ENCODE measurements at places on chromosomes 5 and 9. TPM values are rescaled to one million over a fixed set of nuclear protein-coding genes. Genes with fewer than 3 reads are reported as not detected.

DNA sequence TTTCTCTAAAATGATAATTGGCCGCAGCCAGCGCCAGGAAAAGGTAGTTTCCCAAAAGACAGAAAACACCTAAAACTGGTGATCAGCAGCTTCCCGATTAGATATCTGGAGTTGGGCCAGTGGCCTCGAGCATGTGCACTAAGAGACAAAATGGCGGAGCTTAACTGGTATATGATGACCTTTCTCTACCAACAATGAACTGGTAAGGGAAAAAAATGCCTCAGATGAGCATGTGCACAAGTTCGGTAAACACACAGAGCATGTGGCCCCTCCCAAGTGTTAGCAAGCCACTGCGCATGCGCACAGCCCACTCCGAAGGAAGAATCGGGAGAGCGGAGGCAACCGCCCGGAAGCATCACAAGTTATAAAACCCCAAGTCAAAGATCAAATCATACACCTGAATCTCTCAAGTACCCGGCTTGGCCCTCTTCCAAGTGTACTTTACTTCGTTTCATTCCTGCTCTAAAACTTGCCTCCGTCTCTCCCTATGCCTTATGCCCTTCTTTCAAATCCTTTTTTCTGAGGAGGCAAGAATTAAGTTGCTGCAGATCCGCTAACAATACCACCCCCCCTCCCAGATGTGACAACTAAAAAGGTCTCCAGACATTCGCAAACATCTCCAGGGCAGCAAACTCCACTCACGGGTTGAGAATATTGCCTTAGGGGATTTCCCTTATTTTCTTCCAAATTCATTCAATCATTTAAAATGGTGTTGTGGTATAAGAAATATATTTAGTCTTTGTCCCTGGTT is 15.0 kb upstream of the PTBP3 start:
- DNase-seq = peak; percentile 66

- DNase-seq = no peak
Measured at GRCh38 chr5:1708592-1709141, 91.0 kb downstream of the MRPL36 start.

GRCh38 chr9:13446938-13447842 is 167.7 kb upstream of the MPDZ start:
- DNase-seq = no peak

GRCh38 chr9:79208791-79209396 is 362.9 kb upstream of the TLE4 start:
- DNase-seq = no peak

DNA sequence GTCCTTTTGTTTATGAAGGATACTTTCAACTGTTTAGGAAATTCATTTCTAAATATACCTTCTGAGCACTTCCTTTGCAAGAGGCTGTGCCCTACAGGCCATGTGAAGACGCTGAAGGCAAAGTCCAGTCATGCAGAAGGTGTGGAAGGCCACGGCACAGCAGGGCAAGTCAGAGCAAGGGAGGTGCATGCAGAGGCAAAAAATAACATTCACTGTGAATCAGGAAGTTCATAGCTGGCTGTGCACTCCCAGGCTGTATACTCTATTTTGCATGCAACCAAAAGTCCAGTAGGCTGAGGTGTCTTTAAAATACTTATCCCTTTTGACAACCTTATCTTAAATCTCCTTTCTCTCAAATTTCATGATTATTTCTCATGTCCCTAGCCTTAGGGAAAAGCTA is 50.3 kb downstream of the GNAQ start:
- peak; percentile 22 for DNase-seq

DNA sequence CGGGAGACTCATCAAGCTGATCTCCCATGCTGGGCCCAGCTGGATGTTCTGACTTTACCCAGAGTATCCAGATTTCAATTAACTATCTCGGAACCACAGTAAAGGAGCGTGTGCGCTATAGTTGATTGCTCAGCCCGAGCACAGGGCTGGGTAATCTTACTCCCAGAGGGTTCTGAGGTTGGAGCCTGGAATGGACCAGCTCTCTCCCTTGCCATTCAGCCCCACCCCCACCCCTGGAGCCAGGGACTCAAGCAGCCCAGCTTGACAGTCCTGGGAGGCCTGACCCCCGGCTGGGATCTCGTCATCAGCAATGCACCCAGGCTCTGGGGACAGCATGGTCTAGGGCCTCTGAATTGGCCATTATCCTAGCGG is 23.7 kb upstream of the PTGES start:
- no peak for DNase-seq

DNA sequence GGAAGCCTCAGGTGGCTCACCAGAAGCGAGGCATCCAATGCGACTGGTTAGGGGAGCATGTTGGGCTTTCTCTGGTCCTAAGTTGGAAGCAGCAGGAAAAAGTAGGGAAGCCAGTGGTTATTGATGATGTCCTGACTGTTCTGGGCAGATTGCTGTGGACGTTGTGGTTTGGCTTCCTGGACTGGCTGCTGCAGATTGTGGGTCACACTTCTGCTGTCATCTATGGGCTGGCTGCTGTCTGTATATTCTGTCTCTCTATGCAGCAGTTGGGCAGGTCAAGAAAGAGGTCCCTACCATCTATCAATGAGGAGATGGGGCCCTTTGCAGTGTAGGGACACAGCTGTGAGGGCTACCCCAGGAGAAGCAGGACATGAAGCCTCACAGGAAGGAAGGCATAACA is 13.5 kb upstream of the MARCHF6 start:
- no peak for DNase-seq

DNA sequence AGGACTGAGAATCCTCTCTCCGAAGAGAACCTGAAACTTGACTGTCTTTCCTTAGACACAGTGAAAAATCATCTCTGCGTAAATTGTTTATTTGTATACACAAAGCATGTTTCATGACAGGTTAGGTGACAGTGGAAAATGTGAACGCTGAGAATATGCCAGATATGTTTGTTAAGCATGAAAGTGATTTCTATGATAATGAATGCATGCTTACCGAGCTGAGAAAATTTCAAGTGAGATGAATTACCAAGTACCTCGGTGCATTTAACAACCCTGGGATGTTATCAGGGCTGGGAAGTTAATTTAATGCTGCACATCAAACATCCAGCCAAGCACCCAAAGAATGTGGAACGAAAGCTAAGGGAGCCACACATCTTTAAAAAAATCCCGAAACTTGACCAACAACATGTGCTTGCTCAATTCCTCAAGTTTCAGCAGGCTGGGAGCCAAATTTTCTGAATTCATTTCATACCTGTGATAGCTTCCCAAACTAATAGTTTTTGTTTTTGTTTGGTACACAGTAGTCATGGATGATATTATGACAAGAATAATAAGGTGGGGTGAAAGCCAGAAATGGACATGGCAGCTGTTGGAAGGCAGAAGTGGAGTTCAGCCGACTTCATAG is 336.9 kb downstream of the ARHGEF28 start:
- DNase-seq = no peak

GRCh38 chr9:110447476-110447875 is 109.8 kb upstream of the TXNDC8 start:
- DNase-seq = no peak

- DNase-seq = no peak
Measured at GRCh38 chr9:83304686-83305085, 233.5 kb downstream of the FRMD3 start.

- no peak for DNase-seq
Measured at GRCh38 chr5:98773214-98773463, 324 bp upstream of the RGMB start.

GRCh38 chr5:168803541-168803940 is 224.4 kb upstream of the PANK3 start:
- DNase-seq = no peak

DNA sequence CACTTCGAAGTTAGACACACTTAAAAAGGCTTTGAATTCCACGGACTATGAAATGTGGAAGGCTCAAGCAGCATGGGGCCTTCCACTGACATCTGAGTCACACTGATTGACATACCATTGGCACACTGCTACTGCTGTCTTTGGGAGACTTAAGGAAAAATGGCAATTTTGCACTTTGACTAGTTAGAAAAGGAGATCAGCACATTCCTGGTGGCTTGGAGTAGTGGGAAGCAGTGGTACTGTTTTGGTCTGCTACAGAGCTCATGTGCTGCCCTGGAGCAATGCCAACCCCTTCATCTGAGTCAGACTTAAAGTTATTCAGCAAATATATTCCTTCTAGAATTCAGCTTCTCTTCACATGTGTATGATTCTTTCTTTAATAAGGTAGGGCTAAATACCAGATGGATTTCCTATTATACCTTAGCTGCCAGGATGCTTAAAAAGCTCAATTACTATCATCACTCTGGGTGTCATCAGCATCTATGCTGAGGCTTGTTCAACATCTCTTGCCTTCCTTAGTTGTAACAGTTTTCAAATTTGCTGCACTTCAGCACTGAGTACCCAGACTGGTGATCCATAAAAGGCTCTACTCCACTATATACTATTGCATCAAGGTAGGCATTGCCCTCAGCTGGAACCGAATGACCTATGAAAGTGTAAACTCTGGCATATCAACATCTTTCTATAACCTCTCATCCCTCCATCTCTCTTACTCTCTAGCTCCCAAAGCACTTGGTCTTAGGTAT is 42.3 kb upstream of the MOCS2 start:
- peak; percentile 10 for DNase-seq

- no peak for DNase-seq
Measured at GRCh38 chr5:93513298-93513697, 67.7 kb downstream of the NR2F1-AS1 start.

DNA sequence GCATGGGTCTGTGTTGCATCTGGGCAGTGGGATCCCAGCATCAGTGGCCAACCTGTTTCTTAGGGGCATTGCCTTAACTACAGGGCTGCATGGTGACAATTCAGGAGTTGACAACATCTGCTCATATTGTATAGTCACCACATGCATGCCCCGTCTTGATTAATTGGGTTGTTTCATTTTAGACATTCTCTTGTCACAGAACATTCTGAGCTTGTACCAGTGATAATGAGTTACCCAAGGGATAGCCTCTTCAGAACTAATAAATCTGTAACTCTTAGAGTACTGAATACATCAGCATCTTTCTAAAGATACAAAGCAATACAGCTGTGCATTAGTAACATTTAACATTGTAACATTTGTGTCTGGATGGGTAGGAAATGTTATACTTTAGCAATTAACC is 426.5 kb upstream of the CD180 start:
- DNase-seq = no peak

- DNase-seq = no peak
Measured at GRCh38 chr5:168274406-168274805, 17.0 kb upstream of the WWC1 start.

The CFAP90 gene
- not detected for total RNA-seq

The TUT7 gene
- total RNA-seq = 16.2 TPM

The DCAF12 gene
- 20.8 TPM for total RNA-seq

The BRINP1 gene
- total RNA-seq = not detected

The CDH6 gene
- 3.8 TPM for total RNA-seq

The CARD9 gene
- 1.6 TPM for total RNA-seq

The STKLD1 gene
- total RNA-seq = 0.94 TPM

The GABBR2 gene
- not detected for total RNA-seq

The EQTN gene
- total RNA-seq = not detected

The ALDH7A1 gene
- 108 TPM for total RNA-seq

Data from Calu3 (cell line).